Anterior cingulate cortex (tissue), 58 donors: ENCODE measurements at places on chromosomes 5 and 9.

GRCh38 chr9:128603697-128604096 is 51.3 kb downstream of the SPTAN1 start:
- DNase-seq = no peak

DNA sequence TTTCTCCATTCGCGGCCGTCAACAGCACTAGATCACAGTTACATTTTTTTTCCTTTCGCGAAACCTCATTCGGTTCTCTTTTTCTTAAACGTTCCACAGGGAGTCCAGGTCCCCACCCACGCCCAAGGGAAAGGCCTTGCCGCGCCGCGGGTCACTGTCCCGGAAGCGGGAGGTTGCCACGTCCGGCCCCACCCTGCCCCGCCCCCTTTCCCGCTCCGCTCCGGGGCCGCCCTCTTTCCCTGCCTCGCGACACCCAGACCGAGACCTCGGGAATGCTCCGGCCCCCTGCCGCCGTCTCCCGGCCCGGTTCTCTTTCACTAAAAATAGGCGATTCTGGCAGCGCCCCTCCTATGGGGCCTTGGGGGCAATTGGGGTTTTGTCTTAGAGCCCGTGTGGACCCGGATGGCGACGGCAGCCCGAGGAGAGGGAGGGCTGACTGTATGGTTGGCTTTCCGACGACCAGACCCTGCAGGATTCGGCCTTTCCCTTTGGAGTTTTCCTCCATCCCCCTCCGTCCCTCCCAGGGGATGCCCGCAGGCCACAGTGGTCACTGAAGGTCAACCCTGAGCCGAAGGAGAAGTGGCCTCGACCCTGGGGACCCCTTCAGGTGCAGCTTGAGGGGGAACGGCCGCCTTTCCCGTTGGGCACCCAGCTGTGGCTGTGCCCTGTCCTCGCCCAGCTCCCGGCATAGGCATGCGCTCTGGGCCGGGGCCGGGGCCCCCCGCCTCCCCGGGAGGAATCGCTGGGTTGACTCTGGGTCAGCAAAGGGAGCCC is 2.8 kb upstream of the RACK1 start:
- DNase-seq = no peak

GRCh38 chr5:3595006-3595961 is at the start of gene IRX1:
IRX1 (plus strand) TSS chr5:3595832; CDS start chr5:3596106, 274 bp downstream.
- no peak for DNase-seq

DNA sequence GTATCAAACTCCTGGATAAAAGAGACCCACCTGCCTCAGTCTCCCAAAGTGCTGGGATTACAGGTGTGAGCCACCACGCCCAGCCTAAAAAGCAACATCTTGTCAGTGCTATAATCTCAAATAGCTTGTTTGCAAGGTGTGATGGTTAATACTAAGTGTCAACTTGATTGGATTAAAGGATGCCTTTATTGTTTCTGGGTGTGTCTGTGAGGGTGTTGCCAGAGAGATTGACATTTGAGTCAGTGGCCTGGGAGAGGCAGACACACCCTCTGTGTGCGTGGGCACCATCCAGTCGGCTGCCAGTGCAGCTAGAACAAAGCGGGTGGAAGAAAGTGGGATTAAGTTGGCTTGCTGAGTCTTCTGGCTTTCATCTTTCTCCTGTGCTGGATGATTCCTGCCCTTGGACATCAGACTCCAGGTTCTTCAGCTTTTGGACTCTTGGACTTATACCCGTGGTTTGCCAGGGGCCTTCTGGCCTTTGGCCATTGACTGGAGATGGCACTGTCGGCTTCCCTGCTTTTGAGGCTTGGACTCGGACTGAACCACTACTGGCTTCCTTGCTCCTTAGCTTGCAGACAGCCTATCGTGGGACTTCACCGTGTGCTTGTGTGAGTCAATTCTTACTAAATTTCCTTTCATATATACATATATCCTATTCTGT is 28.1 kb downstream of the TARS1 start:
- no peak for DNase-seq

- no peak for DNase-seq
Observed at GRCh38 chr9:71762900-71763653, 5.2 kb downstream of the CEMIP2 start.

- no peak for DNase-seq
Observed at GRCh38 chr5:75152860-75153259, 83.8 kb downstream of the ANKRD31 start.

- DNase-seq = no peak
Observed at GRCh38 chr5:167694325-167695147, 596.9 kb upstream of the WWC1 start.

DNA sequence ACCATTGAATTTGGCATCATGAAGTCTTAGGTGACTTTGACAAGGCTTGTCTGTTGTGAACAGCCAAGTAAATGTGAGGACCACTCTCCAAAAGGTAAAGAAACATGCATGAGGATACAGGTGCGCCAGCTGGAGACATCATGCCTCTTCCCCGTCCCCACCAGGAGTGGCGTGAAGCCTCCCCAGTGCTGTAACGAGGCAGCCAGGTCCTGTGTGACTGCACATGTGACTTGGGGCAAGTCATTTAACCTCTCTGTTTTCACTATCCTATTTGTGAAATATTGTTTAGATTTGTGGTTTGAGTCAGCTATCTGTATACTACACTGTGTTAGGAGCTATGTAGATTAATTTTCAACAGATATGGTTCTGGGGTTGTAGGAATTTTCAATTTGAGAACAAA is 65.0 kb downstream of the DOCK8 start:
- no peak for DNase-seq

- DNase-seq = no peak
Observed at GRCh38 chr5:138568061-138568824, 7.0 kb downstream of the HSPA9 start.

DNA sequence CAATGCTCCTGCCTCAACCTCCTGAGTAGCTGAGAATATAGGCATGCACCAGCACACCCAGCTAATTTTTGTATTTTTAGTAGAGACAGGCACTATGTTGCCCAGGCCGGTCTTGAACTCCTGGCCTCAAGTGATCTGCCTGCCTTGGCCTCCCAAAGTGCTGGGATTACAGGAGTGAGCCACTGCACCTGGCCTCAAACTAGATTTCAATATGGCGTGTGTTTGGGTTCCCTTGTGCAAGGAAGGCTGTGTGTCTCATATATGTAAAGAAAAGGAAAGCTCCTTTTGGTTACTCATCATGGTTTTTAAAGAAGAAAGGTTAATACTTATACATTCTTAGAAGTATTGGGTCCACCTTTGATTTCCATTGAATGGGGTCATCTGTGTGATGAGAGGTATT is 70.7 kb downstream of the ANKRD33B start:
- DNase-seq = no peak

DNA sequence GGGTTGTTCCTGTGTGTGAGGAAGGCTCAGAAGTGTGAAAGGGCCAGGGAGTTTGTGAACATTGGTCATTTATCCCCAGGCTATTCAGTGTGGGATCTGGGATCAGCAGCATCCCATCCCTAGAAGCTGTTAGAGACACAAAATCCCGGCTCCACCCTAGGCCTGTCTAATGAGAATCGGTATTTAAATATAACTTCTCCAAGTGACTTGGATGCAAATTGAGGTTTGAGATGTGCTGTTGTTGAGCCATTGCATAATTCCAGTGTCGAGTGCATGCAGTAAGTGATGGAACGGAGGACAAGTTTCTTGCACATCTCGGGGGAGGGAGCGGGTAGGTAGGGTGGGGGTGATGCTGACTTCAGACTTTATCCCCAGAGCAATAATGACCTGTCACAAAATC is 138.3 kb downstream of the FBXL7 start:
- no peak for DNase-seq

DNA sequence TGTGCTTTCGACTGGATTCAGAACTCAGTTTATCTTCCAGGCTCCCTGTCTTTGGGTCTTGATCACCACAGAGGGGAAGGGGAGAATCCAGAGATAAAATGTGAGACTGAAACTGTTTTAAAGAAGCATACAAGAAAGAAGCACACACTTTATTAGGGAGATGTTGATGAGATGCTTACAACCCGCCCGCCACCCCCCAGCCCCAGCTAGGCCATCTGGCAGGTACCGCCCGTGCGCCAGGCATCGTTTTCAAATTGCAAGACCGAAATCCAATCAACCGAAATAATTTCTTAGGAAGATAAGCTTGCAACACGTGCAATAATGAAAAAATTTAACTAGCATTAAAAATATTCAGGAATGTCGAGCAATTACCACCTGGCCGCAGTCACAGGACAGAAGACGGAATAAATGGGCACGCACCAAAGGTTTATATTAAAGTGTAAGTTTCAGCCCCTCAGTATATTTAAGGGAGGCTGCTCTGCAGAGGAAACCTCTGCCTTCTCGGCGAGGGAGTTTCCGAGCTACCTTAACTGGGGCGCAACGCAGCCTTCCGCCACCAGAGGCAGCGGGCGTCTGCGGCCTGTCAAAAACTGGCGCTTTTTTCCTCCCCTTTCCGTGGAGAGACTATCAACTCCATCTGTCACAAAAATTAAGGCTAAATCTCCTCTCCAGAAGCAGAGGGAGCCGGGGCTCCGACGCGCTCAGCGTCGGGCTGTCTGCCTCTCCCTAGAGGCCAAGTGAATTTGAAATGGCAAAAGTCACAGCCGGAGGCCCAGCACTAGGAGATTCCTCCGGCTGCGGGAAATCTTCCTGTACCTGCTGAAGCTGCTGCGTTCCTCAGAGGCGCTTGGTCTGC is 996 bp upstream of the GAS1 start:
- DNase-seq = peak; percentile 51

DNA sequence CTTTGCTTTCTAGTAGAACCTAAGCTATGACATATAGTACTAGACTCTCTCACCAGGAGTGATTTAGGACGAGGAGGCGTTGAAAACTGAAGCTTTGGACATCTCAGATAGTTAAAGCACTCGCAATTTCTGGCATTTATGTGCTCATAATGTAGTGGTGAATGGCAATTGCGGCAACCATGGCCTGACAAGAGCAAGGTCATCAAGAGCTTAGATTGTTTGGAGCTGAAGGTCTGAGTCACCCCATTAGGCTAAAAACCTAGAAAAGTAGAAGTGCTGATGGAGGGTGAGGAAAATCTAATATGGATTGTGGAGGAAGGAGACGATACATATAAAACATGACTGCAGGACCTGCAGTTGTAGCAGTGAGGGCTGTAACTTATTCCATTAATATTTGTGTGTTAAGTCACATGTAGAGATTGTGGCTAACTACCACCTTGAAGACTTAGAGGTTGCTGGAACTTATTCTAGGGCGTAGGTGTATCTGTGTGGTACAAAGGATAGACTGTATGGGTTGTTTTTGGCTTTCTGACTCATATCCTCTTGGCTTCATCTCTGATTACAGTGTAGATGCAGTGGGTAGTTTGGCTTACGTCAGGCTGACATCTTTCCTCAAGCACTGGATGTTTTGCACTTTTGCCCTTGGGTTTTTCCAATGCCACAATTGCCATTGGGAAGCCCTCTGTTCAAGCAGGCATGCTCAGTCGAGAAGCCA is 138.9 kb upstream of the CDKN2B start:
- no peak for DNase-seq

DNA sequence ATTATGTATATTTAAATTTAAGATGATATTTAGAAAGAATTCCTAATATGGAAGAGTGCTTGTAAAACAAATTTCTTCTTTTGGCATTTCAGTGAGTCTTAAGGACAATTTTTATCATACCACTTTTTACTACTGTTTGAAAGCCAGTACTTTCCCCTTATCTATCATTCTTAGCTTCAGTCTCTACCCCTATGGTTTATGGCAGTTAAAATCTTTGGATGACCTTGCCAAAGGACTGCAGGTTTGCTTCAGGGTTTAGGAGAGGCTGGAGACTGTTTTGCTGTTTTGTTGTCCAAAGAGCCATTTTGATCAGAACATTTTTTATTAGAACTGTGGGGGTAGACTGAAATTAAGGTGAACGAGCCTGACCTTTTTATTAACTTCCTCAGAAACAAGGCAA is 30.8 kb downstream of the SLC38A9 start:
- DNase-seq = no peak

- DNase-seq = no peak
Observed at GRCh38 chr9:129839324-129840023, 4.2 kb downstream of the USP20 start.

DNA sequence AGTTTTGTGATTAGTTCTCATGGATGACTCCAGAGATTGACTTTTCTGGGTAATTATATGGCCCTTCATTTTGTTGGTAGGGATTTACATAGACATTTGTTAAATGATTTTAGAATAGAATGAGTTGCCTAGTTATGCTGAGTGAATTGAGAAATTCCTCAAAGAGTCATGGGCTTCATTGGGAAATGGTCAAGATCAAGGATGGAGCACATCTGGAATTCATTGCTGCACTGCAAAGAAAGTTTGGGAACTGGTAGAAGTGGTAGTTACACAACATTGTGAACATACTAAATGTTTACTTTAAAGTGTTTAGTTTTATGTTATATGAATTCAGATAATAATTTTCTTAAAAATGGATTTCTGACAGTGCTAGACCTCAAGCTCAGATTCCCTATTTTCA is 46.5 kb downstream of the PIP5K1B start:
- DNase-seq = no peak

DNA sequence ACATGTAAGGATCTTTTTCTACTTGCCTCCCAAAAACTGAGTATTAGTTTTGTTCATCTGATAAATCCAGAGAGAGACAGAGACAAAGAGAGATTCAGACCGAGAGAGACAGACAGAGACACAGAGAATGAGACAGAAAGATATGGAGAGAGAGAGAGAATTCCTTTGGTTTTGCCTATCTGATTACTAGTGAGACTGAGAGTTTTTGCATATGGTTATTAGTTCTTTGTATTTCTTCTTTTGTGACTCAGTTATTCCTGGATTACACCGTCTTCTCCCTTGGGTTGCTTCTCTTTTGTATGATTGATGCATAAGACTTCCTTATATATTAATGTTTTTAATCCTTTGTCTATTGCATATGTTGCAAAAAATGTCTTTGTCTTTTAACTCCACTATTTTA is 91.2 kb upstream of the SPATA31C2 start:
- DNase-seq = no peak

- no peak for DNase-seq
Observed at GRCh38 chr5:127898551-127899213, 184.9 kb upstream of the SLC12A2 start.

GRCh38 chr5:109784687-109785086 is 95.0 kb downstream of the MAN2A1 start:
- DNase-seq = no peak

DNA sequence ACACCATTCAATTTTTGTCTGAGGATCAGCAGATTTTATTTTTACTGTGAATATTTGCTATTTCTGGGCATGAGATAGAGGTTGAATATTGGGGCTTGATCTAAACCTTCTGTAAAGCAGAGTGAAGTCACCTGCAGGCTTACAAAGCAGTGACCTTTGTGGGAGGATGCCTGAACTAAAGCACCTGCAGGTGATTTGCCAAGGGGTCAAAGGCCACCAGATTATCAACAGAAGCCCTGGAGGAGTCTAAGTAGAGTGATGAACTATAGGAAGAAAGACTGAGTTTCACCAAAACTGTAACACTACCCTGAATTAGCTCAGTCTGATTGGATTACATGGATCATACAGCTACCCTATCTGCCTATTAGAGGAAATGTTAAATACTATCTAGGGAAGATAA is 144.3 kb upstream of the PRLR start:
- no peak for DNase-seq

GRCh38 chr9:98105006-98105405 is 14.0 kb downstream of the TRIM14 start:
- no peak for DNase-seq

GRCh38 chr9:76616780-76617179 is 147.5 kb upstream of the PCA3 start:
- no peak for DNase-seq
